ENCODE measurements at places on chromosomes 7 and 10.

GRCh38 chr10:36057180-36057579 lies 415.1 kb upstream of the FZD8 start:
- no peak for DNase-seq

- no peak for DNase-seq
These were observed 975 bp downstream of the GLCCI1 start for GRCh38 chr7:7969306-7970236.

- no peak for DNase-seq
These were observed 129.0 kb upstream of the TCF7L2 start for GRCh38 chr10:112821038-112821437.

GRCh38 chr10:44591911-44592310 lies 207.0 kb upstream of the CXCL12 start:
- no peak for DNase-seq

GRCh38 chr10:378930-379704 lies 243.9 kb downstream of the ZMYND11 start:
- DNase-seq = no peak

DNA sequence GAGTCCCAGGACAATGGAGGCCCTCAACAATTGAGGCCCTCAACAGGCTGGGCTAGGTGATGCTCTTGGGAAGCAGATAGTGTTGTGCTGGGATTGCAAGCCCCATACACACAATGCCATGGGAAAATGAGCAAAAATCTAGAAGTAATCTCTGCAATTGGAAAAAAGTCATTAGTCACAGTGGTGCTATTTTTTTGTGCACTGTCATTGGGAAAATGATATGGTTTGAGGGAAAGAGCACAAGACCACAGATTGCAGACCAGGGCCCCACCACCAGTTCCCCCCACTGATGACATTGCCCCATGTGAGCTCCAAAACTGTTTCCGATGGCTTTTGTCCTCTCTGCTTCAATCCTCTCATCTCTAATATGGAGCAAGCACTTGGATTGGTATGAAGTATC lies 1.9 kb downstream of the KCTD7 start:
- no peak for DNase-seq

DNA sequence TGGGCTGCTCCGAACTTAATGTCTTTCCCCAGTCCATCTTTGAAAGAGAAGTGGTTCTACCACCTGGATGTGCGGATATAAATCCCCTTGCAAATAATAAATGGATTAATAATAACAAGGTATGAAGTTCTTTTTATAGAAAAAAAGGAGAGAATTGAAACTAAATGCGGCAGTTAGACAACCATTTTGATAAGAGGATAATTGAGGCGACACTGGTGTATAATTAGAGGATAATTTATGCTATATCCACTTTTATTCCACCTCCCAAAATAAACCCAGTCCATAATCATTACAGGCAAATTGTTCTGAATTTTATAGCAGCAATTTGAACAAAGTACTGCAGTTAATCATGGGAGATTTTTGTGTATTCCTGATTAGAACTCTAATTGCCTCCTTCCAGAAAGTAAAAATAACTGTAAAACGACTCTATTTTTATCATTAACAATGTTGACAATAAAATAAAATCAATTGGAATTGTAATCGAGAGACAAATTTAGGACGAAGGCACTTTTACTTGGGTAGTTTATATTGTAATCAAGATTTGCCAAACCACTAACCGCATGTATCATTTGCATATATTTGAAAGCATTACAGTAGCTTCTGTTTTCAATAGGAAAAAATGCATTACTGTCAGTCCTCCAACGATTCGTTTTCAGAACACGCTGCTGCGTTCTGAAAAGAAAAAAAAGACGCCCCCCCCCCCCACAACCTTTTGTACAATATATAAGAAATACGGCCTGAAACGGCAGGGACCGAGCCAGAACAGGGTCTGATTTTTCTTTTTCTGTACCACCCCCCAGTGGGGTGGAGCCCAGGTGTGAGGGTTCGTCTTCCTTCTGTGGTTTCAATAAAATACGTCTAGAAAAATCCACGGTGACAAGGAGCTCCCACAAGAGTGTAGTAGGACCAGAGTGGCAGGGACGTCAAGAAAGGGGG lies 838 bp upstream of the DLX6 start:
- no peak for DNase-seq

GRCh38 chr7:99694201-99694911 lies 14.6 kb upstream of the CYP3A5 start:
- DNase-seq = no peak

GRCh38 chr7:74569501-74570075 lies 87.9 kb upstream of the GTF2I start:
- no peak for DNase-seq

- DNase-seq = no peak
These were observed 79.8 kb upstream of the CCDC71L start for GRCh38 chr7:106740806-106741205.

DNA sequence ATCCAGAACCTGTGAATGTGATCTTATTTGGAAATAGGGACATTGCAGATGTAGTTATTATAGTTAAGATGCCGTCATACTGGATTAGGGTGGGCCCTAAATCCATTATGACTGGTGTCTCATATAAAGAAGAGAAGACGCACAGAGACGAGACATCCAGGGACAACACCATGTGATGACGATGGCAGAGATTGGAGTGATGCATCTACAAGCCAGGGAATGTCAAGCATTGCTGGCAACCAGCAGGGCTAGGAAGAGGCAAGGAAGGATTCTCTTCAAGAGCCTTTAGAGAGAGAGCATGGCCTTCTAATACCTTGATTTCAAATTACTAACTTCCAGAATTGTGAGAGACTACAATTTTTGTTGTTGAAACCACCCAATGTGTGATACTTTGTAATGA lies 345.8 kb downstream of the PTEN start:
- no peak for DNase-seq

DNA sequence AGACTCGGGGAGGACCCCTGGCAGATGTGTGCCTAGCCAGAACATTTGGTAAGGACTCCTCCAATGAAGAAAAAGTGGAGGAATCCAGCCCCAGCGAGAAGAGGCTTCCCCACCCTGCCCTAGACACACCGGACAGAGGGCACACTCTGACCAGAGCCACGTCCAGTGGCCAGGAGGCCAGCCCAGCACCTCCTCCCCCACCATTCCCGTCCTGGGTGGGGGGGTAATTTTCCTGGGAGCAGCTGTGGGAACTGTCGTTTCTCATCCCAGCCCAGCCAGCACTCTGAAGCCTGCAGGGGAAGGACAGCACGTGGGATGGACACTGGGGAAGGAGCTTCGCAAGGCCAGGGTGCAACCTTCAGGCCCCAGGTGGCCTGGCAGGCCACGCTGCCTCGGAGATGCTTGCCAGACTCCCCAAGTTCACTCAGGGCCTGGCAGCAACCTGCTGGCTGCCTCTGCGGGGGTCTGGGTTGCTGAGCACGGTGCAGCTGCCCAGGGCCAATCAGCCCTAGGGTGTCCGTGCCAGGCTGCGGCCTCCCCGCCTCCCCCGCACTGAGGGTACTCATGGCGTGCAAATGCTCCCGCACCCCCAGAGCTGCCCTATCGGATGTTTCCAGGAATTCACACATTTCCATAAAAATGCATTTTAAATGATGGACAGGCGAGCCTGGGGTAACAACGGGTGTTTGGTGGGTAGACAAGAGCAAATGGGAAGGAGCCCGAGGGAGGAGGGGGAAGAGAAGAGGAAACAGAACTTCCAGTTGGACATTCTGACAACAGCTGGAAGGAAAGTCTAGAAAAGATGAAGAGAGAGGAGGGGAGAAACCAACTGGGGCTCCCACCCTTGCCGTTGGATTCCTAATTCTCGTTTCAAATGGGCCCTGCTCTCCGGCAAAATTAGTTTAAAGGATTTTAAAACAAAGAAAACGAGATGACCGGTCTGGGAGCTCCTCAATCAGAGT lies 1.9 kb upstream of the EN2 start:
- DNase-seq = no peak

GRCh38 chr7:12712236-12712635 lies 24.8 kb downstream of the ARL4A start:
- DNase-seq = no peak

DNA sequence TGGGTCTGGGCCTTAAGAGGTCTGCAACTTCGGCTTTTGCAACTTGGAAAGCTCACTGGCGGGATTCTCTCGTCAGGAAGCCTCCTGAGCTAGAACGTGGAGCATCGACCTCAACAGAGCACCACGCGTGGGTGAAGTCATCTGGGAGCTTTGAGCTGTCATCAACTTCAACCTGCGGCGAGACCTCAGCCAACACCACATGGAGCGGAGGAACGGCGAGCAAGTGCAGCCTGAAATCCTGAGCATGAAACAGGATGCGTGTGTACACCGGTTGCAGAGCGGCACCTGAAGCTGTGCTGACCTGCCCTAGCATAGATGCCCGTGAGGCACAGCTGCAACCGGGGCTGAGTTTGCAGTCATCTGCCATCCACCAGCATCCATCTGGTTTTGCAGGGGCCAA lies 295.7 kb upstream of the SHH start:
- DNase-seq = no peak

GRCh38 chr10:72832701-72833100 lies 60.8 kb upstream of the OIT3 start:
- no peak for DNase-seq

- no peak for DNase-seq
These were observed 7.7 kb upstream of the ING3 start for GRCh38 chr7:120942861-120943260.

DNA sequence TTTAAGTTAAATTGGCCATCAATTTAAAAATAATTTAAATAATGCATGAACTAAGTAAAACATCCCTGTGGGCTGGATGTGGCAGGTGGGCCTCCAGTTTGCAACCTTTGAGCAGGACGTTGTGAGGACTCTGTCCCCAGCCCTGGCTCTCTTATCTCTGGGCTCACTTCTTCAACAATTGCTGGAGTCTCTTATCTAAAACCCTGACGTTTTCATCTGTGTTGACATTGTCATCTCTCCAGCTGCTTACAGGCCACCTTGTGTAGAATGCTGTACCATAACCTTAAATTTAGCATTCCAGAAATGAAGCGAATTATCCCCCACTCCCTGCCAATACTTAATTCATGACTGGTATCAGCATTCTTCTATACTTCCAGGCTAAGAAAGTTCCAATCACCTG lies 3.2 kb upstream of the KIF5B start:
- no peak for DNase-seq

DNA sequence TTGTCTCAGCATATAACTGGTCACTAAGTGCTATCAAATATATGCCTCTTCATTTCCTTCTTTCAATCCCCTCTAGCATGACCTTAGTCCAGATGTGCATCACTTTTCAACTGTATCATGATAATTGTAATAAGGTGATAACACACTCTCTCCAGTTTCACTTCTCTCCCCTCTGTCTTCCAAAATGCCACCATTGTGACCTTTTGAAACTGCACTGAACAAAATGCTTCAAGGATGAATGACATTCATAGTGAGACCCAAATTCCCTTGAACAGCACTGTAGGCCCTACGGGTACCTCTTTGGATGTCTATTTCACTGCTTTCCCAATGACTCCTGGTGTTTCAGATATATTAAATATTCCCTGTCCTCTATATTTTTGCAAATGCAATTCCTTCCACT lies 224.8 kb downstream of the DNAJB9 start:
- DNase-seq = no peak

- DNase-seq = no peak
These were observed 95.9 kb downstream of the HBP1 start for GRCh38 chr7:107264723-107265122.

DNA sequence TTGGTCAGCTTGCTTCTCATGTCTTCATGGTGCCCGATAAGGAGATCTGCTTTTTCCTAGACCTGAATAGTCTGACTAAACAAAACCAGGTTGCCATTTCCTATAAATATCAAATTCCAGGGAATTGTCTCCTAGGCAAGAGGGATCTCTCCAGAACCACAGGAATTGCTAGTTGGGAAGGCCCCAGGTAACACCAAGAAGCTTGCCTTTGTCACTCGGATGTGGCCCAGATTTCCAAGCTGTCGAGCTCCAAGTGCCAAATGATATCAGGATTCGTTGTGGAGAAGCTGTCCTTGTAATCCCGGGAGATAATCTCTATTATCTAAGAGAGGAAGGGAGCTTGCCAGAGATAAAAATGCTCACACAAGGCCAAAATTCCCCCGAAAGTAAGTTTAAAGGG lies 1288.5 kb upstream of the AUTS2 start:
- no peak for DNase-seq

DNA sequence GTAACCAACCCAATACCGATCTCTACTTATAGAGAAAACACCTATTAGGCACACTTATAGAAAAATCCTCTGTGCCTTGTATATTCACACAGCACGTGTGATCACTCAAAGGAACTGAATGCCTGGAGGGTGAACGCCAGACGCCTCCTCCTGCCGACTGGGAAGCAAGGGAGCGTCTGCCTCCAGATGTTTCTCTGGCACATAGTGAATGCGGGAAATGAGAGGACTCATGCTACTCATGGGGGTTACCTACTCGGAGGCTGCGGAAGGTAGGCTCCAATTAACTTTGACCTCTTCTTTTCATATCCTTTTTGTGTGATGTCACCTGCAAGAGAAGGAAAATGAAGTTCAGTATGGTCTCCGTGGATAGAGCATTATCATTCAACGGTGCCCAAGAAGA lies 203.3 kb downstream of the DIP2C start:
- no peak for DNase-seq

DNA sequence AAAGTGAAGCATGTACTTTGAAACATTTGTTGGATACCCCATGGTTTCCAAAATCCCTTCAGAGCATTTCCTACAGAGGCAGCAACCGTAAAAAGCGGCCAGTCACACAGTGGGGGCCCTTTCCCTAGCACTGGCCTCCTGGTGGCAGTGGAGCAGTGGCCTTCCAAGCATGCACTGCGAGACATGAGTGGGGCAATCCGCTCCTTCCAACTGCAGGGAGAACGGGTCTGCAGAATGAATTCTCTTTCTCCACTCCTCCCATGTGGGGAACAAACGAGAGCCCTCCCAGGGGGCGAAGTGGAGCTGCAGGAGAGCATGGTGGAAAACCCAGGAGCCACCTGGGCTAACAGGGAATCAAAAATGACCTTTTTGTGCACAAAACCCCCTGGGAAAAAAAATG lies 542.9 kb upstream of the GALNT17 start:
- DNase-seq = no peak

DNA sequence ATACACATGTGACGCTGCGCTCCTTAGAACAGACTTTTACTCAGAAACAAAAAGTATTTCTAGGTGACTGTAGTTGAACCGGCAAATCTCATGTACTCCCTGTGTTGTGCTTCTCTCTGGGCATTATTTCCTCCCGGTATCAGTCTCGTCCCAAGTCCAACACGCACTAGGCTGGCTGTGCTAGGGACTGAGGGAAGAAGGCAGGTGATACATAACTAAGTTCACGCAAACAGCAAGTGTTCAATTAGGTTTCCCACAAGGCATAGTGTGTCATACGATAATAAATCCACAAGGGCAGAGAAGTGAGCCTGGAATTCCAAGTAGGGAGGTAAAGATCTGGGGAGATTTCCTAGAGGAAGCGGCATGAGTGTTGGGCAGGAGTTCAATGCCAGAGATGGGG lies 20.4 kb downstream of the FAM53B start:
- DNase-seq = no peak

DNA sequence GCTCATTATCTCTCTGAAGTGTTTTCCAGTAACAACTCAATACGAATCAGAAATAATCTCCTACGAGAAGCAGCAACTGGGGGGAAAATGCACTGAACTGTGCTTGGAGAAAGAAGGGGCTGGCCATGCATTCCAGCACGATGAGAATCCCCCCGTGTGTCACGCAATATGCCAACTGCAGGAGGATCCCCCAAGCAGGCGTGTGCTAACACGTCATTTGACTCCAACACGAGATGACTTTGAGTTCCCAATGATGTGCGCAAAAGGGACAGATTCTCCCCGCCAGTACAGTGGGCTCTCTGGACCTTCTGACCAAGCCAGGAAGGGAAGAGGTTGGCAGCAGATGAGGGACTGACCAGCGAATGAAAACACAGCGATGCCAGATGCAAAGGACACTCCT lies 105.5 kb downstream of the KCNMA1 start:
- no peak for DNase-seq
